Dermis lymphatic vessel endothelial cell (primary cell): ENCODE measurements at places on chromosomes 13 and 19. TPM values are rescaled to one million over a fixed set of nuclear protein-coding genes. Genes with fewer than 3 reads are reported as not detected.

PLK5 gene
- total RNA-seq: not detected in 2 replicates

SERP2 gene
- total RNA-seq: 3.0 and 3.3 TPM in 2 replicates

ZNF723 gene
- not detected in 2 replicates for total RNA-seq

CA11 gene
- 4.0 and 9.8 TPM in 2 replicates for total RNA-seq

LIN7B gene
- total RNA-seq: 1.2 and 2.8 TPM in 2 replicates

ZNF69 gene
- 2.0 and 4.2 TPM in 2 replicates for total RNA-seq

PRODH2 gene
- not detected in 2 replicates for total RNA-seq

GJA3 gene
- not detected in 2 replicates for total RNA-seq

RFXAP gene
- 0.65 and 1.0 TPM in 2 replicates for total RNA-seq

IGSF23 gene
- 0.11 TPM in 1 of 2 replicates, not detected in the other for total RNA-seq

MBD3L2B gene
- not detected in 2 replicates for total RNA-seq

COL4A1 gene
- 1,595 and 1,832 TPM in 2 replicates for total RNA-seq

ELSPBP1 gene
- total RNA-seq: not detected in 2 replicates

GPR18 gene
- not detected in 2 replicates for total RNA-seq

CAPN12 gene
- total RNA-seq: 0.22 TPM in 1 of 2 replicates, not detected in the other

ZIC5 gene
- under 0.01 TPM in 1 of 2 replicates, not detected in the other for total RNA-seq

CYP4F2 gene
- total RNA-seq: 0.09 TPM in 1 of 2 replicates, not detected in the other

LYL1 gene
- 19.3 and 38.4 TPM in 2 replicates for total RNA-seq

LIM2 gene
- not detected in 2 replicates for total RNA-seq

MEIOSIN gene
- not detected in 2 replicates for total RNA-seq
